ENCODE measurements at places on chromosomes 2 and 18. TPM values are rescaled to one million over a fixed set of nuclear protein-coding genes. Genes with fewer than 3 reads are reported as not detected.

The DOK6 gene
- total RNA-seq: not detected

The C1QL2 gene
- total RNA-seq: not detected

The PDE11A gene
- total RNA-seq: 0.04 TPM

The CIB4 gene
- not detected for total RNA-seq

The LCT gene
- total RNA-seq: not detected

The TTC39C gene
- total RNA-seq: 3.2 TPM

The PAX8 gene
- total RNA-seq: 0.18 TPM

The ERFE gene
- 0.53 TPM for total RNA-seq

The CENPO gene
- 32.6 TPM for total RNA-seq

The ANKRD23 gene
- 0.46 TPM for total RNA-seq

The COL5A2 gene
- total RNA-seq: 188 TPM

The ZNF385B gene
- total RNA-seq: not detected

The TIA1 gene
- total RNA-seq: 136 TPM
